ENCODE measurements at places on chromosomes 16 and 17.

DNA sequence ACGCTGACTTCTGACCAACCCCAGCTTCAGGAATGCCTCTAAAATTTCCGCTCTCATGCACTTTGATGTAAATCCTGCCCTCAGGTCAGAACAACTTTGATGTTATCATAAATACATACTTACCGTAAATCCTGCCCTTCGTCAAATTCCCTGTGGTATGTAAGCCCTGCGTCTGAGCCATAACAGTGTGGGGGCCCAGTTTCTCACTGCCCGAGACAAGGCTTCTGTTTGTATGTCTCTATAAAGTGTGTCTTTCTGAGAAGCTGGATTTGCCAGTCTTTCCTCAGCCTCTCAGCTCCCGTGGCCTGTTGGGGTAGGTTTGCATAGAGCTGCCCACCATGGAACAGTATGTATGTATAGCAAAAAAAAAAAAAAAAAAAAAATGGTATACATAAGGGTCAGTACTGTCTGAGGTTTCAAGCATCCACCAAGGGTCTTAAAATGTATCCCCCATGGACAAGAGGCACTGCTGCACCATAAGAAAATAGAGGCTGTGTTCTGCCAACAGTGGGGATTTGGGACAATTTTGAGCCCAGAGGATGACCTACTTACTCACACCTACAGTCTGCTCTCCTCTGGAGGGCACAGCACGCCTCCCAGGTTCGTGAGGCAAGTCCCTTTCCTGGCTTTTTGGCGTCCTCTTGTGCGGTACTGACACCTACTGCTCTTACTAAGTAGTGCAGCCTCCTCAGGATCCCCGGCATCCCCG lies 17.5 kb downstream of the PRMT7 start:
- DNase-seq = peak; percentile 72

DNA sequence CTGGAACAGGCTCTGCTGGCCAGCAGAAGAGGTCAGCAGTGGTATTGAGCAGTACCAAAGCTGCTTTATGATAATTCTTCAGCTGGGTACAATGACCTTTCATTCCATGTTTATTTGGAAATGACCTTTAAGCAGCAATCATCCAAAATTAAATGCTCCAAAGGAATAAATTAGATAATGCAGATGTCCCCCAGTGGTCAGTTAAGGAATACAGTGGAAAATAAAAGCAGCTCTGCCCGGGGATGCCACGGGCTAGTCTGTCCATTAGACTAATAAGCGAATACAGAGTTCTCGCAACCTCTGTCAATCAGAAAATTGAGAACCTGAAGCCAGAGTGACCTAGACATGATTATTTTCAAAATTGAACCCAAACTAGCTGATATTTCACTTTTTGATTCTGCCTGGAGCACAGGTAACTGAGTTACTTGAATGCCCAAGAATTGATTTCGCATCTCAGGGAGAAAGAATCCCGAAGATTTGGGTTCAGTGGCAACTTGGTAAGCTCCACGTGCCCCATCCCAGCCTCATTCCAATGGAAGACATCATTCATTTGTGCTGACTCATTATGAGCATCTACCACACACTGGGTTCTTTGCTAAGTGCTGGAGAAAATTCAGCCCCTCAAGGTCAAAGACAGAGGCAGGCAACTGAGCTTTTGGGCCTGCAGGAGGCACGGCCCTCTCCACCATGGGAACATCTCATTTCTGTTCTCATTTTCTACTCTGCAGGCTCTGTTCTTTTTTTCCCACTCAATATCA lies 34.4 kb upstream of the SLC39A11 start:
- DNase-seq = no peak

- peak; percentile 99 for DNase-seq
Measured at GRCh38 chr17:49361902-49362722, at the start of gene ZNF652. Gene ZNF652, minus strand, starts transcription at chr17:49362250. Its CDS starts 44,525 bp downstream, at chr17:49317725.

- no peak for DNase-seq
Measured at GRCh38 chr17:38926293-38927070, 1.1 kb downstream of the LASP1NB start.

DNA sequence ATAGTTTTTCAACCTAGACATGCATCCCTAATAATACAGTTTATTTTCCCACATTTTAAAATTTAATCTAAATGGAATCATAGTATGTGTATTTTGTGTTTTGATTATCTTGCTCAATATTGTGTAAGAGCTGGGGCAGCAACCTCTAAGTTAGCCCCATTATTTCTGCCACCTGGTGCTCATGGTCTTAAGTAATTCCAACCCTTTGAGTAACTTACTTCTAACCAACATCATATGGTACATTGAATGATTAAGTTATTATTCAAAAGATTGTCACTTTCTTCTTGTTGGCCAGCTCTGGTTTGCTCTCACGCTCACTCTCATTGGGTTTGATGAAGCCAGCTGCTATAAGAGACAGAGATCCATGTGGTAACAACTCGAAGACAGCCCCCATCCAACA lies 3.9 kb upstream of the KRTAP4-3 start:
- no peak for DNase-seq

DNA sequence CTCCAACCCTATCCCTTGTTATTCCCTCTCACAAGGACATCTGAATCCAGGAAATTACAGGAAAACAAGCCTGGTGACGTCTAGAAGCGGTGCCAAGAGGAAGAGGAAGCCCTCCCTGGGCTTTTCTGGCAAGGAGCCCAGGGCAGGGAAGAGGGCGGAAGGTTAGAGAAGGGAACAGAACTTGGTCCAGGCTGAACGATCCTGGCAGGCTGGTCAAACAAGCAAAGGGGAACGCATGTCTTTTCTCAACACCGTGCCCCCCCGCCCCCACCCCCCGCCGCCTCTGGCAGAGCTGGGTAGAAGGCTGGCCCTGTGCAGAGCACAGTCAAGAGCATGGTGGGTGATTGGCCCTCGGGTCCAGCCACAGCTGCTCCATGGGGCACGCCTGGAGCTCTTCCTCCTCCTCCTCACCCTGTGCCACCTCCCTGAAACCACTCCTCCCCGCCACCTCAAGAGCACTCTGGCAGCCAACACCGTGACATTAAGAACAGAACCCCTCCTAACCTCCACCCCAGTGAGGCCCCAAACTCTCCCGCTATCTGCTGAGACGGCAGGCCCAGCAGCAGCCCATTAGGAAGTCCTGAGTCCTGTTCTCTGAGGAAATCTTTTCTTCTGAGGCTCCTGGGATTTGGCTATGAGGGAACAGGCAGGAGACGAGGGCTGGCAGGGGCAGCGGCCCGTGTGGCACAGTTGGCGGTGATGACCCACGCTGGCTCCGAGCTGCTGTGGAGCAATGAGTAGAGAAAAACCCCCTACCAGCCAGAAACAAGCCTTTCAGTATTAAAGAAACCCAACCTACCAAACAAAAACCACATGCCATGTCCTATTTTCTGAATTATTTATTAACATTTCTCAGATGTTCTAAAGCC lies 7.3 kb downstream of the C16orf86 start:
- no peak for DNase-seq

DNA sequence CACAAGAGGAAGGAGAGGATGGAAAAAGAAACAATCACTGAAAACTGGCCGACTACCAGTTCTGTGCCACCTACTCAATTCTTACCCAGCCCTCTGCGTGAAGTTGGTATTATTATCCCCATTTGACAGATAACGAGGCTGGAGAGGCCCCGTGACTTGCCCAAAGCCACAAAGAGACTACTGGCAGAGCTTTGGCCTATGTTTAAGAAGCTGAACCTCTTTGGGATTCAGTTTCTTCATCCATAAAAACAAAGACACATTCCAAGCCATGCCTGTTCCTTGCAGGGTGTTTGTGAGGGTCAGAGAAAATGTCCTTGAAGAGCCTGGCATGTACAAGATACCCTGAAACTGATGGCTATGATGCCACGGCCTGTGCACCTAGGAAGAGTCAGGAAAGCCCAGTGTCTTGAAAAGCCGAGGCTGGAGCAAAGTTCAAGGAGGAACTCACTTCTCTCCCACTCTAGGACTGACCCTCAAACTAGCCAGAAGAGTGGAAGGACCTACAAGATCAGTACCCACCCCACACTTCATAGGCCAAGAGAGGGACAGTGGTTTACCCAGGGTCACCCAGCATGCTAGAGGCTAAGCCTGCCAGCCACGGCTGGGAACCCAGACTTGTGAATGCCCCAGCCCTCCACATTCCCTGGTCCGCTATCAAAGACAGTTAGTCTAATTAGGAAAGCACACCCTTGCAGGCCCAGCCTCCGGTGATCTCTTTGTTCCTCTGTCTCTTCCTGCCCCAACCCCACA lies 1.6 kb upstream of the ACSF2 start:
- no peak for DNase-seq

GRCh38 chr17:12140685-12141084 lies 120.0 kb downstream of the MAP2K4 start:
- DNase-seq = no peak

DNA sequence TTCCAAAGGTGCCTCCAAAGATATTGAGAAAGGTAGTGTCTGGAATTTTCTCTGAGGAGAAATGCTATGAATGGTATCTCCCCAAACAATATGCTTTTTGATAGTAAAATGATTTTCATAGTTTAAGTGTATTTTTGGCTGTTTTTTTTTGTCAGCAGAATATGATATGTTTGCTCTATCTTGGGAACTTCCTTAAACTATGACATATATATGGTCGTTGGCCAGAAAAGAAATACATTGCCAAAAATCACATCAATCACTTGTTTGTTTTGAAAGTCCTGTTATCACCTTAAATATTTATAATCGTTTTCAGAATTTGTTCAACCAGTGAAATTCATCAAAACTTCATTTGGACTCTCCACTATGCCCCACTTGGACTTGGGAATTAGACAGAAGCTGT lies 816.9 kb downstream of the CDH11 start:
- DNase-seq = no peak

- DNase-seq = no peak
Measured at GRCh38 chr16:15491411-15491810, 57.0 kb downstream of the BMERB1 start.

- DNase-seq = peak; percentile 20
Measured at GRCh38 chr16:53159781-53160436, 105.1 kb downstream of the CHD9 start.

GRCh38 chr16:14649816-14650215 lies 17.1 kb downstream of the BFAR start:
- DNase-seq = no peak

- DNase-seq = no peak
Measured at GRCh38 chr17:55641676-55642081, 81.0 kb downstream of the TMEM100 start.

GRCh38 chr17:72034000-72034399 lies 86.8 kb upstream of the SOX9 start:
- no peak for DNase-seq

DNA sequence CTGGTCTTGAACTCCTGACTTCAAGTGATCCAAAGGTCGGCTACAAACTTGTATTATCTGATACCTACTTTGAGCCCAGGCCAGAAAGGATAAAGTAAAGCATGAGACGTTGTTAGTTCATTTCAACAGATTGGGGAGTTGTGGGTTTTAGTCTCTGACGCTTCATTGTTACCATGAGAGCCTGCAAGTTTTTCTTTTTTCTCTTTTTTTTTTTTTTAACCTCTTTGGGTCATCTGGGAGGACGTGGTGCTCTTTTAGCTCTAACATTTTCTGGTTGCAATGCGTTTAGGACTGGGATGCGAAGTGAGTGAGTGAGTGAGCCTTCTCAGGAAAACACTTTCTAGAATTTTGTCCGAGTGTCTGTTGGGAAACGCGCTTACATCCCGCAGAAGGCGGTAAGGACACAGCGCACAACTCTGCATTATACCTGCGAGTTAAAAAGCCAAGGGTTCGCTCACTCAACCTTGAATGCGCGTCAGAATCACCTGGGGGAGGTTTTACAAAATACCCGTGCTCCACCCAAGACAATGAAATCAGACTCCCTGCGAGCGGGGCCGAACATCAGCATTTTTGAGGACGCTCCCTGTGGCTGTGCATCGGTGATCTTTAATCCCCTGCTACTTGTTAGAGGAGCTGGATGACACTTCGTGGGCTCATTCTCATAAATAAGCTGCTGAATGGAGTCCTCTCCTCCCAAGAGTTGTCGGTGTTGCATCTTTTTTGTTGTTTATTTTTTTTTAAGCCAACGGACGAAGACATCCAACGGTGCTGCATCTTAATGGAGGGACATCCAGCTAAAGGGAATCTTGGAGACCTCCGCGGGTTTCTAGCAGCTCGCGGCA lies 629 bp upstream of the RNF135 start:
- no peak for DNase-seq

DNA sequence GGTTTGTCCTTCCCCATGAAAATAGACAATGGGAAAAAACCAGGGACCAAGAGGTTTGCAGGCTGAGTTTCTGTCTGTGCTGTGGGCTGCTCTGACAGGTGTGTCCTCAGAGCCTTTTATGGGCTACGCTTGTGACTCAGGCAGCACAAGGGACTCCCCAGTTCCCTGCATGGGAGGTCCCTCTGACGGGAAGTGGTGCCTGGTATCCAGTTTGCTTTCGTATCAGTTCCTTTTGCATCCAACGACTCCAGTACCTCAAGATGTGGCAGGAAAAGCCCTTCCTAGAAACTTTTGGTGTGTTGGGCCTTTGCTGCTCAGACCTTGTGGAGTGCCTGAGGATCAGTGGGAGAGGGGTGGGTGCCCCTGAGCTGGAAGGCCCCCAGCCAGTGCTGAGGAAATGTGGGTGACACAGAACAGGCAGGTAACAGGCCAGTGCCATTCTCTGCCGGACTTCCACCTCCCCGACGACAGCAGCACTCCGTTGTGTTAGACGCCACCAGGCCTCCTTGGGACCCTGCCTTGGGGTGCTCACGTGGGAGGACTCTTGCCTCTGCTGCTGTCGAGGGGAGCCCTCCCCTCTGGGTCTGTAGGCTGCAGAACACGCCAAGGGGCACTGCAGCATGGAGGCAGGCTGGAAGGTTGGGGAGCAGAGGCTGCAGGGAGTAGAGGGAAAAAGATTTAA lies 38.4 kb upstream of the IRF8 start:
- DNase-seq = no peak

DNA sequence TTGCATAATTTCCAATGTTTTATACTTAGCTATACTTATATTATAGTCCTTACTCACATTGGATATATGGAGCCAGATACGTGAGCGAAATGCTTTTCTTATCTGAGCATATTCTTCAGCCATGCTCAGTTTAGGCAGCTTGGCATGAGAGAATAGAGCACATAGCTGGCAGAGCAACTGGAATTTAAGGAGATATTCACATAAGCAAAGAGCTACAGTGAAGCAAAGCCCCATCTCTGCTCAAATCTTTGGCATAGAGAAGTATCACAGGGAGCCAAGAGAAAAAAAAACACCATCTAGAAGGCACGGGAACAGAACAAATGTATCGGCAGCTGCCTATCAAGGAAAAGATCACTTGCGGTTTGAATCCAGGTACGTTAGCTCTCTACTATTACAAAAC lies 734.2 kb upstream of the KIF2B start:
- no peak for DNase-seq

DNA sequence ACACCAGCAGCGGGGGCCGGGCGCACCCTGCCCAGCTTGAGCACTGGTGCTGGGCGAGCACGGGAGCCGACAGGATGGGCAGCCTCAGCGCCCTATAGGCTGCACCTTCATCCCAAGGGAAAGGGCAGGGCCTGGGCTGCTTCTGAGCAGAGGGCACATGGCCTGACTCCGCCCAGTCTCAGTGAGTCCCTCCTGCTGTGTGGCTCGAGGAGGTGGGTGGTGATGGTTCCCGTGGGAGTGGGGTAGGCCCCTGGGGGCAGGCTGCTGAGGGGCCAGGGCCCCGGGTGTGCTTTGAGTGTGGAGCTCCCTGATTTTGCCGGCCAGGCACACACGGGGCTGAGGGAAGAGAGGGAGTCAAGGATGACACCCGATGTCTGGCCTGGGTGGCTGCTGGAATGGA lies 37.9 kb downstream of the TSC2 start:
- no peak for DNase-seq

Measured in NCI-H1436 (cell line).